ENCODE measurements at places on chromosomes 7 and 10. TPM values are rescaled to one million over a fixed set of nuclear protein-coding genes. Genes with fewer than 3 reads are reported as not detected.

- no peak for DNase-seq
Measured at GRCh38 chr7:106367018-106367420, 82.2 kb upstream of the NAMPT start.

DNA sequence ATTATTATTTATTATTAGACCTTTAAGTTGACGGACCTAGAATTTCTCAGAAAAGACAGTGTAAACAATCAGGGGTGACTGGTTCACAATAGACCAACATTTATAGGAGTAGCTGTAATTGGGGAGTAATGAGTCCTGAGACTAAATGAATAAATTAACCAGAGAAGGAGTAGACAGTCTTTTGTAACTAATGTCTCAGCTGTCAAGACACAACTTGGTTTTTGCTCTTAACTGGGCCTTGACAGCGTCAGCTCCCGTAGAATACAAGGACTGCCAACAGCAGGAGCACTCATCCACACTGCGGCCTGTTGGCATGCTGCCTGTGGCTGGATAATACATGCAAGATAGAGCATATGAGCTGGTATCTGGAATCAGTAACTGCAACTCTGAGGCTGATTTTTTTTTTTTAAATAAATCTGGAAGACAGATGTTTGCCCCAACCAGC, 123.9 kb downstream of the CACNA2D1 start:
- DNase-seq = peak; percentile 42

GRCh38 chr7:83441-83840, 108.9 kb upstream of the FAM20C start:
- no peak for DNase-seq

ECHDC3 gene
- polyA plus RNA-seq = 11.9 TPM

DNA sequence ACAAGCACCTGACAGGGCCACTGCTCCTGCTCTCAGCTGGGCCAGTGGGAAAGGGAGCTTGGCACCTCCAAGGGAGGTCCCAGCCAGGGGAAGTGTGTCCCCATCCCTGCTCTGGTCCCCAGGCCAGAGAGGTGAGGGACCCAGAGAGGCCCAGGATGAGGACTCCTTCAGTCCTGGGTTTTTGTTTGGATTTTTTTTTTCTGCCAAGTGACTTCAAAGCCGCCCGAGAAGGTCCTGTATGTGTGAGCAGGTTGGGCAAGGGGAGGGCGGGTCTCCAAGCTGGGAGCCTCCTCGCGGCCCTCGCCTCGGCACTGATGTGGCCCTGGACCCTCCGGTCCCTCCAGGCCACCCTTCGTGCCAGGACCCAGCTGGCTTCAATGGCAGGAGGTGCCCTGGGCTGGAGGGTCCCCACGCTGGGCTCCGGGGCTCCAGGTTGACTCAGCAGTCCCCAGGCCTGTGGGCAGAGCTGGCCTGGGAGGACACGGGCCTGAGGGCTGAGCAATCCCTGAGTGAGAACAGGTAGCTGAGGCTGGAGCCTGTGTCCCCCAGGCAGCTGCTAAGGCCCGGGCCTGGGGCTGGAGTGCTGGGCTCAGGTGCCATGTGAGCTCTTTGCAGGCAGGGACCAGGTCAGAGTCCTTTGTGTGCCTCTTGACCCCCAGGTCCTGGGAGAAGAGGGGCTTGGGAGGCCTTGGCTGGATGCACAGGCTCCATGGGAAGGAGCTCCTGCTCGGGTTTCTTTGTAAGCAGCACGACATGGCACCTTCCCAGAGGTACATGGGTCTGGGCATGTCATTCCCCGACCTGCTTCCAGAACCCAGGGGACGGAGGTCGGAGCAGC, 140.6 kb downstream of the FAM53B start:
- no peak for DNase-seq

Data from right lung (tissue), 10 donors.